Bone marrow (tissue), 2 donors: ENCODE measurements at places on chromosomes 5 and 9.

DNA sequence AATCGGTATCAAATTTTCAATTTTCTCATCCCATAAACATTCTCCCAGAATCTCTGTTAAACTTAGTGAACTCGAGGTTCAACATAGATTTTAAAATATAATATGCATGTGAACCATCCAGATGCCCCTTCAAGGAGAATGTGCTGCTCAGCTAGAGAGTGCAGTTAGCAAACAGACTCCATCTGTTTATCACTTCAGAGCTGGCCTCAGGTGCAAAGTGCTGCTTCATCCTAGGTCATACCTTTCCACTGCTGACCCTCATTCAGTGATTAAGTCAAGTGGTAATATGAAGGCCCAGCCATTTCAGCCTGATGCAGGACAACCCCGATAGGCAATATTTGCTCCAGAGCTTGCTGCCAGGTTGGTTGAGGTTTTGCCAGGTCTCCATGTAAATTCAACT lies 339.0 kb upstream of the POU5F2 start:
- no peak for DNase-seq

DNA sequence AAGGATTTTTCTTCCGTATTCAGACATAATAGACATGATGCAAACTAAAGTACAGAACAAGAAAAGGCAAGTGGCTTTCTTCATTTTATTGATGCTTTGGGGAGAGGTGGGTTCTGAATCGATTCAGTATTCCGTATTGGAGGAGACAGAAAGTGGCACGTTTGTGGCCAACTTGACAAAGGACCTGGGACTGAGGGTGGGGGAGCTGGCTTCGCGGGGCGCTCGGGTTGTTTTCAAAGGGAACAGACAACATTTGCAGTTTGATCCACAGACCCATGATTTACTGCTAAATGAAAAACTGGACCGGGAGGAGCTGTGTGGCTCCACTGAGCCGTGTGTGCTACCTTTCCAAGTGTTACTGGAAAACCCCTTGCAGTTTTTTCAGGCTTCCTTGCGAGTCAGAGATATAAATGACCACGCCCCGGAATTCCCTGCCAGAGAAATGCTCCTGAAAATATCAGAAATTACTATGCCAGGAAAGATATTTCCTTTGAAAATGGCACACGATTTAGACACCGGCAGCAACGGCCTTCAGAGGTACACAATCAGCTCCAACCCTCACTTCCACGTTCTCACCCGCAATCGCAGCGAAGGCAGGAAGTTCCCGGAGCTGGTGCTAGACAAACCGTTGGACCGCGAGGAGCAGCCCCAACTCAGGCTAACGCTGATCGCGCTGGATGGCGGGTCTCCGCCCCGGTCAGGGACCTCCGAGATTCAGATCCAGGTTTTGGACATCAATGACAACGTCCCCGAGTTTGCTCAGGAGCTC lies 551 bp downstream of the PCDHB6 start:
- no peak for DNase-seq

DNA sequence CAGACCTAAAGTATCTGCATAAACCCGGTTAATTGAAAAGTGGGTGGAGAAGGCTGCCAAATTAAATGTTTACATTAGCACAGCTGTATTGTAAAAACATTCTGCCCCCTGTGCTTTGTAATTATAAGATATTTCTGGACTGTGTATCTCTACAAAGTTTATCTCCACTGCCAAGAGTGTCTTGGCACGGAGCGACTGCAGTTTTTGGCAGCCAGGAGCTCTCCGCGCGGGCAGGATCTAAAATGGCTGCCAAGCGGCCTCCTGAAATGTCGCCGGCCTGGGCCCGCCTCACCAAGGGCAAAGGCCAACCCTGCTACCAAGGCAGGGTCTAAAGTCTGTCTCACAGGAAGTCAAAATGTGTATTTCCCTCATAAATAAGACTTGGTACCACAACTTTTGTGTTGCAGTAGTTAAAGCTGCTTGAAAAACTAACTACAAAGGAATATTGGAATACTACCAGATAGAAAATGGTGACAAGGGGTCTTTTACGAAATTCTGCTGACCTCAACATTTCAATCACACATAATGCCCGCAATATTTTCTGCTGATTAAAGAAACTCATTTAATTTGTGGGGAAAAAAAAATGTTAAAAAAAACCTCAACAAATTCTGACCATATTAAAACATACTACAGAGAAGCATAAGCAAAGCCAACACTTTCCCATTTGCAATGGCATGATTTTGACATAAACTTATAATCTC lies 110.4 kb downstream of the NFIB start:
- DNase-seq, result no peak

- no peak for DNase-seq
These were observed 145.8 kb downstream of the ZDHHC21 start for GRCh38 chr9:14547245-14548060.

GRCh38 chr9:109904666-109905065 lies 124.7 kb downstream of the PALM2AKAP2 start:
- no peak for DNase-seq

DNA sequence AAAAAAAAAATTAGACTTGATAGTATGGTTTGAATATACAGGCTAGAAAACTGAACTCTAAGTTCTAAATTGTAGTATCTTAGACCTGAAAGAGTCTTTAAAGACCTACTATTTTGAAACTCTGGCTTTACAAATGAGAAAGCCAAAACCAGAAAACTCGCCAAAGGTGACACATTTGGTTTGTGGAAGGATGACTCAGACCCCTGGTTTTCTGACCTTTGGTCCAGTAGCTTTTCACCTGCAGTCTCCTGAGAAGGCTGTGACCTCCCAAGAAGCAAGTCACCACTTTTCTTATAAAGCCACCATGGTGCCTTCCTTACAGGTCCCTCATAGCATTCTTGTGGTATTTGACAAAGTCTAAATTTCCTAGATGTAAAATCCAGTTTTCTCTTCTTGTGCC lies 102.1 kb upstream of the CEP78 start:
- no peak for DNase-seq

DNA sequence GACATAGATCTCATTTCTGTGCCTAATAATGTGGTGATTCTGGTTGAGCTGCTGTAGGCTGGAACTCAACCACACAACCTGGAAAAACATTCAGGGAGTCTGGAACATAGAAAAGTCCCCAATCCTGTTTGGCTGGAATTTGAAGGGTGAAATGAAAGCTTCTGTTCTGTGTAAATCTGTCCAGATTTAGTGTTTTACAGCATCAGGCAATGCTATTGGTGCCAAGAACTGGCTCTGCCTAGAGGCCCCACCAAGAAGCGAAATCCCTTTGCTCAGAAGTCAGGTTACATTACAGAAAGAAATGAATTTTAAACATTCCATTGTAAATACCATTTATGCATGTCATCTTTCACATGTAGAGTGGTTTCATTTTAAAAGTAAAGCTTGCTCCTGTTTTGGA lies 56.3 kb downstream of the TMEM174 start:
- DNase-seq, result no peak
